ENCODE measurements at places on chromosomes 3 and 15.
A peak's percentile ranks its signal among the peaks of the same experiment; 100 is the strongest.

DNA sequence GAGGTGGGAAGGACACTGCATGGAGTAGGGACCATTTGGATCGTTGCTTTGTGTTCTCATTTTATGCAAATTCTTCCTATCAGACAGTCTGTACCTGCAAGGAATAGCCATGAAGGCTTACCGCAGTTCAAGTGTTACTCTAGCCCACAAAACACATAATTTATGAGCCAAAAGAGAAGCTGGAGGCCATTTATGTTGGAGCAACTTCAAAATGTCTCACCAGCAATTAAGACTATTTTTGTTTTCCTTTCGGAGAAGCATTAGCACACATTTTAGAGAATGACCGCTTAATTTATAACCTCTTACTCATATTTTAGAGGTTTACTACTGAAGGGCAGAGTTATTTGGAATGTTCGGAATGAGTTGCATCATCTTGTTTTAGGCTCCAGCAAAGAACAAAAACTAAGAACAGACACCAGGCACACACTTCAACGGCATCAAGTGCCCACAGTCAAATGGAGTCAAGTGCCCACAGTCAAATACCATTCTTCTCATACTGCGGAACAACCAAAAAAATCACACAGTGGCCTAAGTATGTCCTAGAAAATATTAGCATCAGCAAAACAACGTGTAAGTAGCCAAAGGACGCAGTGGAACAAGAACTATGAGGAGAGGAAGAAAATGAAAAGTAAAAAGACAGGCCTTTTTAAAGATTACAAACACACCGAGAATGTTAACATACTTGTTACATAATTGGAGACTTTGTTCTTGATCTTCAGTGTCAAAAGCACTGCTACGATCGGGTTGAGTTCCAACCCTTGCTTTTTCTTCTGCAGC is 17.5 kb upstream of the GOLGA8J start:
- DNase-seq, result peak; percentile 94

- peak; percentile 9 for DNase-seq
Observed at GRCh38 chr15:90300988-90301706, 35.7 kb downstream of the NGRN start.

DNA sequence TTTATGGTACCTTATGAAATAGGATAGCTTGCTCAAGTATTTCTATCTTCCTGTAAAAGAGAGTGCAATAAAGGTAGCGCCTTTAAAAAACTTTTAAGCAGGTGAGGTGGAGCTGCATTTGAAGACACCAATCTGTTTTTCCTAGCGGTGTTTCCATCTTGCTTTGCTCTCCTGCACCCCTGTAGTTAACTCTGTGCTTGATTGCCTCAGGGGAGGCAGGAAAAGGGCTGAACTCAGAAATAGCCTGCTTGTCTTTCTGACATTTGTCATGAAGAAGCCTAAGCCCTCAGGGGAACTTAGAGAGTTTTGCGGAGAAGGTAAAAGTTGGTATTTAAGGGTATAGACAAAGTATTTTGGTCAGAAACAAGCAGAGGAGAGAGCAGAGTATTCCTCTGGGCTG is 63.0 kb upstream of the TPRG1 start:
- no peak for DNase-seq

- no peak for DNase-seq
Observed at GRCh38 chr3:194931865-194932264, 246.2 kb downstream of the FAM43A start.

GRCh38 chr3:163821841-163822240 is 1256.5 kb downstream of the SI start:
- no peak for DNase-seq

DNA sequence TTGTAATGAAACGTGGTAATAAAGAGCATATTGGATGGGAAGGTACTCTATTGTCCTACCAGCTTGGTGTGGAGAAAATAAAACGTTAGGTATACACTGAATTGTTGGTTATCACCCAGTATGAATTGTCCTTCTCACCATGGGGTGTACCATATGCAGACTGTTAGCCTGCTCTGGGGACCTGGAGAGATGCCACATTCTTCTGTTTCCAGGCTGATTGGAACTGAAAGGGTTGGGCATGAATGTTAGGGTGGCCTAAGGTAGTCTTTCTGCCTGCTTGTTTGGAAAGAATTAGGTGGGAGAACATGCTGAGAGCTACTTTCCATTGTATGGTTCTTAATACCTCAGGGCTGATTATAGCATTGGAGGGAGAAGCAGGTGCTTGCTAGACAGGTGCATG is 340.6 kb downstream of the PTPRG start:
- no peak for DNase-seq

DNA sequence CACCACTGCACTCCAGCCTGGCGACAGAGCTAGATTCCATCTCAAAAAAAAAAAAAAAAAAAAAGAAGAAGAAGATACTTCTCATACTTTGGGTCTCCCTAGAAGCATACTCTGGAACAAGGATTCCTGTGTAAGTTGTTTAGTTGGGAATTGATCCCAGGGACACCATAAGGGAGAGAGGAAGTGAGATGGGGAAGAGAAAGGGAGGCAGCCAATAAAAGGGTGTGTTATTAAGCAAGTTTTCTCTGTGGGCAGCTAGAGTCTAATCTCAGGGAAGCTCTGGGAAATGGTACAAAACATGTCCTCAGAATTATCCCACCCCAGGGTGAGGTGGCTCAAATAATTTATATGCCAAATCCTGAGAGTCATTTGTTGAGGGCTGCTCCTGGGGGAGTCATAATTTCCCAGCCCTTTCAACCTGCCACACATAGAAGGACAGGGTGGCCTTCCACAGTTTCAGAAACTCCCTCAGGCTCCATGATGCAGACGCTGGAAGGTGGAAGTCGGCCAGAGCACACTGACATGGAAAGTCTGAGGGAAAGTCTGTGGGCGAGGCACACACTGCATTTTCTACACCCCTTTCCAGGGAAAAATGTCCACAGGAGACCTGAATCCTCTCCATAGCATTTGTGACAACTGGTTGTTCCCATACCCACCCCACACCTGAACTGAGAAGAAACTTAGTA is 86.4 kb upstream of the SLC4A7 start:
- peak; percentile 36 for DNase-seq

Data from M059J (cell line).